ENCODE measurements at places on chromosomes 6 and 20. TPM values are rescaled to one million over a fixed set of nuclear protein-coding genes. Genes with fewer than 3 reads are reported as not detected.
A peak's percentile ranks its signal among the peaks of the same experiment; 100 is the strongest.

SLC17A9 gene
- total RNA-seq = 5.5 TPM

RAMACL gene
- not detected for total RNA-seq

GRM4 gene
- total RNA-seq = 1.2 TPM

MYB gene
- not detected for total RNA-seq

ZC2HC1B gene
- total RNA-seq = not detected

GRCh38 chr6:26437550-26437949 is 2.8 kb upstream of the BTN3A3 start:
- DNase-seq = no peak

DNA sequence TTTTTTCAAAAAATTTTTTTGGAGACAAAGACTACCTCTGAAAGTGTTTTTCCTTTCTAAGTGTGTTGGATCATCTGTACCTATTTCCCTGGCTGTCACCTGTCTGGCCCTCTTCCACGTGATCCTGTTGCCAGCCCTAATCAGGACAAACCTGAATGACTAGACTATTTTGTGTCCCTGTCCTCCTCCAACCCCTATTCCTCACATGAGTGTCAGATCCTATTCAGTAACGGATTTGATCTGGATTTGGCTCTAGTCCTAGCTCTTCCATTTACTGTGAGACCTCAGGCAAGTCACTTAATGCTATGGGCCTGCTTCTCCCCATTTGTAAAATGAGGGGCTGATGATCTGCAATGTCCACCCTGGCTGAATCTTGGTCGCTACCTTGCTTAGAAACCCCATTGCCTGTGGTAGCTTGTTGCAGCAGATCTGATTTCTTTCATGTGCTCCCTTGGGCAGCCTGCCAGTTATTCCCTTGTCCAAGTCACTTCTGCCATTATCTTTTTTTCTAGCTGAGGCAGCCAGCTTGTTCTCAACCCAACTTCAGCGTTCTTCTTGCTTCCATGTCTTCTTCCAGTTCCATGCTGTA is 4.8 kb downstream of the PHF20 start:
- no peak for DNase-seq

DNA sequence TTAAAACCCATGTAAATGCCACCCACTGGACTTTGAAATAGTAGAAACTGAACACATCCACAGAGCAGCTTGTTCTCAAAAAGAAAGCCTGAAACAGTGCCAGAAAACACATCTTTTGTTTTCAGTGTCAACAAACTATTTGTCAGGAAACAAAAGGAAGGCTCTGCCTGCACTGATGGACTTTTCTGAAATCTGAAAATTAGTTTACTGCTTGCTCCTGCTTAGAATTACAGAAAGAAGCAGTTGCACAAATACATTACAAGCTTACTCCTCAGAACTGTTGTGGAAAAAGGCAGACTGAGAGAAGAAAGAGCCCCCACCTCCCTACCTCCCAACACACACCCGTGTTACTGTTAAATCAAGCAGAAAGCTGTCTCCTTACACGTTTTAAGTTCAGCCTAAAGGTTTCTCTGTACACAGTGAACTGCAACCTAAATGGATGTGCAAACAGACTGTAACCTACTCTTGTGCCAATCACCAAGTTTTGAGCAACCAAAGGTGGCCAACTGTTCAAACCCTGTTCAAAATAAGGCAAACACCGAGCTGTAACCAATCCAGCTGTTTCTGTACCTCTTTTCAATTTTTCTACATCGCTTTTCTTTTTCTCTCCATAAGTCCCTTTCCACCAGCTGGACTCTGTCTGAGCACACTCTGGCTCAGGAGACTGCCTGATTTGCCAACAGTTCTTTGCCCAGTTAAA is 43.7 kb downstream of the FRK start:
- DNase-seq = peak; percentile 46

DNA sequence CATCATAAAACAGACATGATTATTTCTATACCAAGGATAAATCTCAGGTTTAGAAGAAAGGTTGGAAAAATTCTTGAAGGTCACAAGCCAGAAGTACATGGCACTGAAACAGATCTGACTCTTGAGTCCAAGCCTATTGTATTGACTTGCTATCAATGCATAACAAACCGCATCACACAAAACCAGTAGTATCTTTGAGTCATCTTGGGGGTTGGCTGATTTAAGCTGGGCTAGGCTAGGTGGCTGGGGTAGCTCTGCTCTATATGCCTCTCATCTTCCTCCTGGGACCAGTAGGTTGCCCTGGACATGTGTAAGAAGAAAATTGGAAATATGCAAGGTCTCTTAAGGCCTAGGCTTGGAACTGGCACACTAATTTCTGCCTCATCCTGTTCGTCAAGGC is 37.0 kb upstream of the RAB23 start:
- no peak for DNase-seq

GRCh38 chr6:167670938-167671338 is 155.8 kb upstream of the AFDN start:
- DNase-seq = no peak

GRCh38 chr6:139364302-139364981 is 10.0 kb downstream of the CITED2 start:
- DNase-seq = peak; percentile 45

DNA sequence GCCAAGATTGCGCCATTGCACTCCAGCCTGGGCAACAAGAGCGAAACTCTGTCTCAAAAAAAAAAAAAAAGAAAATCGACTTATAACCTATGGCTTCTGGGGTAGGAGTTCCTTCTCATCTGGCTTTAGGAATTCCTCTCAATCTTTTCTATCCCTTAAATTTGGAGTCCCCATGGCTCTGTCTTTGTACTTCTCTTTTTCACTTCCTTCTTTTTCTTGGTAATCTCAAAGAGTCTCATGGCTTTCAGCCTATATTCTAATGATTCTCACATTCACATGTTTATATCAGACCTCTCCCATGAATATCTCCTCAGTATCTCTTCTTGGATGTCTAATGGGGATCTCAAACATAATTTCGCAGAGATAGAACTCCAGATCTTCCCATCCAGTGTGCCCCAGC is 42.8 kb upstream of the RALGAPA2 start:
- no peak for DNase-seq

GRCh38 chr20:23009636-23010035 is 25.5 kb upstream of the SSTR4 start:
- DNase-seq = no peak

DNA sequence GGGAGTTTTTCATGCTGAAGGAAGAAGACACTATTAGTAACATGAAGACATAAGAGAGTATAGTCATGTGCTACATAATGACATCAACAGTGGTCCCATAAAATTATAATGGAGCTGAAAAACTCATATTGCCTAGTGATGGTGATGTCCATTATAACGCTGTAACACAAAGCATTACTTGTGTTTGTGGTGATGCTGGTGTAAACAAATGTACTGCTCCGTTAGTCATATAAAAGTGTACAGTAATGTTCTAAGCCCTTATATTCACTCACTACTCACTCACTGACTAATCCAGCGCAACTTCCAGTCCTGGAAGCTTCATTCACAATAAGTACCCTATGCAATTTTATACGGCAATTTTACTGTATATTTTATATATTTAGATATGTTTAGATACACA is 26.8 kb upstream of the ASF1A start:
- DNase-seq = no peak

DNA sequence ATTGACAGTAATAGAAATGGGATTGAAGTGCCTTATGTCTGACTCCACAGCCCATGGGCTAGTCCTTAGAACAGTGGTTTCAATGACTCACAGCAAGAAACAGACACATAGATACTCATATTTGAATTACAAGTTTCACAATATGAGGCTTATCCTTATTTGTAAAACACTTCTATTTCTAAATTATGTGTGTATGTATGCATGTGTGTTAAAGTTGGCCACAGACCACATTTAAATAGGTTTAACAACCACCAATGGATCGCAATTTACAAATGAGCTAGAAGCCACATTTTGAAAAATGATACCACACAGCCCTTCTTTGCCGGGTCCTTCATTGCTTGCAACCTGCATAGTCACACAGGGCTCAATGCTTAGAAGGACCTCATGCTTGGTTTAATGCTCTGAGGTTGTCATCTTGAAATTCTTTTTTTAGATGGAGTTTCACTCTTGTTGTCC is 157.8 kb upstream of the PREP start:
- no peak for DNase-seq

DNA sequence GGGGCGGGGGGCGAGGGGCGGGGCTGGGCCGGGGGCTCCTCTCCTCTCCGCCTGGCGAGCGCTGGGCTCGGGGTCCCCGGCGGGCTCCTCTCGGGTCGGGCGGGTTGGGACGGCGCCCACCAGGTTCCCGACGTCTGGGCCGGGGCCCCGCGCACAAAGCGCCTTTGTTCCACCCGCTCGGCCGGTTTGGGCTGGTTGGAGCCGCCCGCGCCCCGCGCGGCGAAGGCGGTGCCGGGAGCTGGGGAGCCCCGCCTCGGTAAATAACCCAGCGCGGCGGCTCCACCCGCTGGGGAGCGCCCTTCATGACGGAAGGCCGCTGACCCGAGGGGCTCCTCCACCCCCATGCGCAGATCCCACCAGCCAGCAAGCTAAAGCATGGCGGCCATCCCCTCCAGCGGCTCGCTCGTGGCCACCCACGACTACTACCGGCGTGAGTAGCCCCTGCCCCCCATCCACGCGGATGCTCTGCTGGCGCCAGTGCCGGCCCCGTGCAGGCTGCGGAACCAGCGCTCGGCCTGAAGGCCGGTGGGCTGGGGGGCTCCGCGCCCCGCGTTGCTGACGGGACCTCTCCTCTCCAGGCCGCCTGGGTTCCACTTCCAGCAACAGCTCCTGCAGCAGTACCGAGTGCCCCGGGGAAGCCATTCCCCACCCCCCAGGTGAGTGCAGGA is 503 bp downstream of the PPDPF start:
- DNase-seq = peak; percentile 62

- no peak for DNase-seq
Measured at GRCh38 chr6:161959072-161959471, 685.2 kb upstream of the AGPAT4 start.

DNA sequence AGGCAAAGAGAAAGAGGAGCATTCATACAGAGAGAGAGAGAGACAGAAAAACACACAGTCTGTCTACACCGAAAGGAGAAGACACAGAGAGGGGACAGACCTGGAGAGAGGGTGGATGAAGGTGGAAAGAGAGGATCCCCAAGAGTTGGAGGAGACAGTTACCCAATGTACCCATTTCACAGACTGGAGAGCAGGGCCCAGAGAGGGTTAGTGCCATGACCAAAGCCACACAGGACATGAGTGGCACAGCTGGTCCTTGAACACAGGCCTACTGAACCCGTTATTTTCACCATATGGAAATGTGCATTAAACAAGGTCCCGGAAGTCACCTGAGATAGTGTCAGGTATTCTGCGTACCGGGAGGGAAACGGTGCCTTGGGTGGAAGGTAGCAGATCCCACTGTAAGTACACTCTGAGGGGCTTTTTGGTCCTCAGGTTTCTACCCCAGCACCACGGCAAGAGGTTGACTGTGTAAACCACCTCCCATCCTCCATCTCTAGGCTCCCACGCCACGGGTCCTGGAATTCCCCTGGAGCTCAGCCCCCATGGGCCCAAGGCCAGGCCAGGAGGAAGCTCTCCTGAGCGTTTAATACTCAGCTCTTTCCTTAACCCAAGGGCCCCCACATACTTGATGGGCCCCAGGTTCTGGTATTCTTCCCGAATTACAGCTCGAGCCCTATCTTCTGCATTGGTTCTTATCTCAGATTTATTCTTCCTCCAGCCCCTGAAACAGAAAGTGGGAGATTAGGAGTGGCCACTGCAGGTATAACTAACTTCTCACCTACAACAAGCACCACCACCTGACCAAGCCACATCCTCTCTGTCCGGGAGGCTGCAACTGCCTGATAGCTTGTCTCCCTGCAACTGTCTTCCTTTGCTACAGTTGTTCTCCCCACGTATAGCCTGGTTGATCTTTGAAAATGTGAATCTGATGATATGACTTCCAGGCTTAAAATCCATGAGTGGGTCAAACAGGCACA is 38.4 kb upstream of the OCSTAMP start:
- DNase-seq = no peak

GRCh38 chr6:10391799-10392198 is 23.1 kb downstream of the TFAP2A start:
- no peak for DNase-seq

DNA sequence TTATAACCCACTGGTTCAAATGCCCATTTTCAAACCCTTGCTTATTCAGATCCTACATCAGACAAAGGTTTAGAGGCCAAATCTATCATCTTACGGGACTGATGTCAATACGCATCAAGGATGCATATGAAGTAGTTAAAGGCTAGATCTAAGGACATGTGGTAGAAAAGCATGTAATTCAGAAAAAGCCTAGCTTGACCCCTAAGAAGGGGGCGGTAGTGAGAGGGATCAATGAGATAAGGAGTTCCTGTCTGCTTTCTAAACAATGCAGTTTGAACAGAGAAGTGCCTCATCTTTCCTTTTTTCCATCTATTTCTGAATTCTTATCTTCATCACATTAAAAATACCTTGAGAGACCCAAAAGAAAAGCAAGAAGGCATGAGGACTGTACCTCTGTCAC is 237.7 kb downstream of the ARHGAP18 start:
- DNase-seq = no peak

DNA sequence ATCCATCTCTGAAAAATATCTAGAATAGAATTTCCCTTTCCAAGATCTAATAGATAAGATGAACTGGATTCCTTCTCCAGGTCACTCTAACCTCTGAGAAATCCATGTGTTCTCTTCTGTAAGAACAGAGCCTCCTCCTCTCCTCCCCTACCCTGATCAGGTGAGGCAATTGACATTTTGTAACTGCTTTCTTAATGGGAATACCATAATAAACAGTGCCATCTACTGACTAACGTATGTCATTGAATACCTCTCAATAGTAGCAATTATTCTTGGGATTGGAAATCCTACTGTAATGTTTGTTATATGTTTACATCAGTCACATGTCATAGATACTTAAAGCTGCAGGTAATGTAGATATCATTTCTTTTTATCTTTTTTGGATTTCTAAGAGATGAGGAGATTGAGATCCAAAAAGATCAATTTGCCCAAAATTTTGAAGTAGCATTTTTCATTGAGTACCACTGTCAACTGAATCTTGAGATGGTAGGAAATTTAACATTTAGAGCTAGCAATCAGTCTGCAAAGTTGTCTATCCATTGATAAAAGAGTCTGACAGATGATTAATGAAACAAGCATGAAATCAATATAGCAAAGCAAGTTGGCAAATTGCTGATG is 365.8 kb upstream of the HSF2 start:
- DNase-seq = peak; percentile 41

All from Caki2 (cell line).